IPS-NIHi11 (cell line): ENCODE measurements at places on chromosomes 3 and 15.

DNA sequence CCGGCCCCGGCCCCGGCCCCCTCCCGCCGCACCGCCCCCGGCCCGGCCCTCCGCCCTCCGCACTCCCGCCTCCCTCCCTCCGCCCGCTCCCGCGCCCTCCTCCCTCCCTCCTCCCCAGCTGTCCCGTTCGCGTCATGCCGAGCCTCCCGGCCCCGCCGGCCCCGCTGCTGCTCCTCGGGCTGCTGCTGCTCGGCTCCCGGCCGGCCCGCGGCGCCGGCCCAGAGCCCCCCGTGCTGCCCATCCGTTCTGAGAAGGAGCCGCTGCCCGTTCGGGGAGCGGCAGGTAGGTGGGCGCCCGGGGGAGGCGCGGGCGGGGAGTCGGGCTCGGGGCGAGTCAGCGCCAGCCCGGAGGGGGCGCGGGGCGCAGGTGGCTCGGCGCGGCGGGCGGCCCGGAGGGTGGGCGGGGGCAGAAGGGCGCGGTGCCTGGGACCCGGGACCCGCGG lies 352 bp downstream of the CHRD start:
- DNase-seq: peak; percentile 96

GRCh38 chr3:51940648-51941462 lies 849 bp downstream of the RRP9 start:
- DNase-seq: no peak

DNA sequence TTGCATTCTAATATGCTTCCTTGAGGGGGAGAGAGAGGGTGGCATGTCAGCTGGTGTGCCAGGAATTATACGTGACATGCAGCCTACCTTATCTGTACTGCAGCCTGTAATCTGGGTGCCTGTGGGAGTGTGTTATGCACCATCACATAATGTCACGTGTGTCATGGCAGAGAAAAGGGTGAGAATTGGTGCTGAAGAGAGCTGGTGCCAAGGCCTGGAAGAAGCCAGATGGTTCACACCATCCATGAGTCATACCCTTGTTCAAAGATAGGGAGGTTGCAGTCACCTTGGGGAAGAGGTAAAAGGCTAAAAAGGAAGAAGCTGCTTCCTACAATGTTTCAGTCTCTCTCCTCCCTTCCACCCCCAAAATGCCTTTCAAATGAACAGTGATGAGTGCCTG lies 5.3 kb downstream of the BRPF1 start:
- DNase-seq: no peak

GRCh38 chr15:63818191-63818590 lies 15.6 kb downstream of the HERC1 start:
- peak; percentile 11 for DNase-seq

GRCh38 chr15:66907826-66908743 lies 157.3 kb upstream of the SMAD3 start:
- no peak for DNase-seq

- DNase-seq: no peak
Measured at GRCh38 chr3:102026656-102027055, 177.3 kb downstream of the NFKBIZ start.

GRCh38 chr3:14914779-14915117 lies 32.6 kb upstream of the NR2C2 start:
- DNase-seq: no peak

DNA sequence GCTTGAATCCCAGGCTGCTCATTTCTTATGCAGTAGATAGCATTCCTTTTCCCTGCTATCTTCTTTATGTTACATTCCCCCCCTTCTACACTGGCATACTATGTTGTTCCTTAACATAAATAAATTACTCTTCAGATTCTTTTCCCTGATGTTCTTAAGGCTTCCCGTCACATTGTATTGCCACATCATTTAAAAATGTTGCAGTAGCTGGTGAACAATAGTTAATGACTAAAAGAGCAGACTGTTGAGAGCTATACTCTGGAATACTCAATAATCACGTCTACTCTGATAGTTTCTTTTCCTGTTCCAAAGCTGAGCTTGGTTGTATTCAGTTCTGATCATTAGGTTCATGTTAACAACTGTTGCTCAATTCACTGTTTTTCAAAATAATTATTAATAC lies 219.9 kb downstream of the CHST2 start:
- no peak for DNase-seq

DNA sequence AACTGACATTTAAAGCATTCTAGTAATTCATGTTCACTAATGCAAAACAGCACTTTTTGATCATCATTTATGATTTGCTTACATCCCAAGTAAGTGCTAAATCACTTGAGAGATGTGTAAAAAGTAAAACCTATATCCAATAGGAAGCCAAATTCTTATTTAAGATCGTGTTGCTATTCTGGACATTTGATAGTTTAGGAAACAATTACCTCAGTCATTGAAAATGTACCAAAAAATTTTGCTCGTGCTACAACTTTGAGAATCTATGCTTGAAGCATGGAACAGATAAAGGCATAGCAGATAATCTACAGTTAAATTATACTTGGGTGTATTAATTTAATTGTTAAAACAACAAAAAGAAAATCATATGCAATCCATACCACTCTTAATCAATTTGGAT lies 571.6 kb upstream of the NR2F2 start:
- no peak for DNase-seq

DNA sequence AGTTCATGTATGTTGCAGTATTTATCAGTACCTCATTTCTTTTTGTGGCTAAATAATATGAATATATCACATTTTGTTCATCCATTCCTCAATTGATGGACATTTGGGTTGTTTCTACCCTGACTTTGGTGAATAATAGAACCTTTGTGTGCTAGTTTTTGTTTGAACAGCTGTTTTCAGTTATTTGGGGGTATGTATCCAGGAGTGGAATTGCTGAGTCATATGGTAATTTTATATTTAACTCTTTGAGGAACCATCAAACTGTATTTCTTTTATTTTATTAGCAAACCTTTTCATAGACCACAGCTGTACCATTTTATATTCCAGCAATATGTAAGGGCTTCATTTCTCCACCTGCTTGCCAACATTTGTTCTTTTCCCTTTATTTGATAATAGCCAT lies 38.4 kb upstream of the RBM5 start:
- no peak for DNase-seq

- peak; percentile 23 for DNase-seq
Measured at GRCh38 chr15:34773917-34774316, 19.1 kb upstream of the GJD2 start.

- no peak for DNase-seq
Measured at GRCh38 chr15:81015621-81016488, 15.1 kb downstream of the TLNRD1 start.

- DNase-seq: no peak
Measured at GRCh38 chr3:45055032-45055410, 28.9 kb downstream of the CLEC3B start.

DNA sequence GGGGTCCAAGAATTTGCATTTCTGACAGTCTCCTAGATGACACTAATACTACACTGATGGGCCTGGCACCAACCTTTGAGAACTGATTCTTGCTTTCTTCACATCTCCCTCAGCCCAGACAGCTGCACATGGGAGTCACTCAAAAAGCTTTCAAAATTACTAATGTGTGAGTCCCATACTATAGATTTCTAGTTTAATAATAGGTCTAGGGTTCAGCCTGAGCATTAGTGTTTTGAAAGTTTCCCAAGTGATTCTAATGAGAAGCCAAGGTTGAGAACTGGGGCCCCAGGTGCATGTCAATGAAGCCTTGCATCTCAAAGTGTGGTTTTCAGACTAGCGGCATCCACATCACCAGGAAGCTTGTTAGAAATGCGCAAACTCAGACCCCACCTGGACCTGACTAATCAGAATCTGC lies 159.9 kb upstream of the CMC1 start:
- DNase-seq: no peak

- no peak for DNase-seq
Measured at GRCh38 chr15:100205549-100206295, 136.1 kb downstream of the ADAMTS17 start.

DNA sequence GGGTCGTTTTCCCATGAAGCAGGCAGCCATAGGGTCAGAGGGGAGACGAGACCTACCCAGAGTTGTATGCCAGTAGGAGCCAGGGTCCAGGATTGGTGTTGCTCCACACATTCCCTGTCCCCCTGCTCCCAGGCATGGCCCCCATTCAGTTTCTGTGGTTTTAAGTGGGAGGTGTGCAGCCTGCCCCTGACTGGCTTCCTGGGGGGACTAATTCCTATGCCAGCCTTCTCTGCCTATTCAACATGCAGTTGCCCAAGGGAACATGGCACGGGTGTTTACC lies 126.3 kb downstream of the EEFSEC start:
- DNase-seq: no peak

GRCh38 chr3:52204337-52205073 lies 6.5 kb downstream of the ALAS1 start:
- DNase-seq: no peak

DNA sequence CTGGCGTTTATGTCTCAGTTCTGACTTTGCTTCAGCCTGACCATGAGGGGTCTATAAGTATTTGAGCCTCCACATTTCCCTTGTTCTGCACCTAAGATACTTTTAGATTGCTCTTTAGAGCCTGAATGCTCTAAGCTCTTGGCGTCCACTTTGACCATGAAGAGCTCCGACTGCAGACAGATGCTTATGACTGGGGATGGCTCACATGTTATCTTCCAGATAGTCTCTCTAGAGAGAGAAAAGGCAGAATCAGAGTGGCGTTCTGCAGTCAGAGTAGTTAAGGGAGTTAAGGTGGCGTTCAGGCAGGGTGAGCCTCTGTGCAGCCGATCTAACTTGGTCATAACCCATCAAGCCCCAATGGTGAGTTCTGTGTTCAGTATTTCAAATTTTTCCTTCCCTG lies 487.9 kb upstream of the NR2F2 start:
- no peak for DNase-seq

DNA sequence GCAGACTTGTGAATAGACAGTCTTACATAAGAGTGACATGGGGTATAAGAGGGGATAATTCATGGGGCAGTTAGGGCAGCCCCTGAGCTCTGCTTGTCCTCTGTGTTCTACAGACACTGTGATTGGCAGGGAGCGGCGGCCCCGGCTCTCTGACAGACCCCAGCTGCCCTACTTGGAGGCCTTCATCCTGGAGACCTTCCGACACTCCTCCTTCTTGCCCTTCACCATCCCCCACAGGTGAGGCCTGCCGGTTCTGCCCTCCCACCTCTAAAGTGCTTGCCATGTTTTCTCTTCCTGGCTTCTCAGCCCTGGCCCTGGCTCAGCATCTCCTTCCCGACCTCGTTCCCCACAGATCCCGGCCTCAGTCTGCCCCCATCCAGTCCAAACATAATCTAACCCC lies 3.4 kb downstream of the CYP1A2 start:
- no peak for DNase-seq

GRCh38 chr3:7953449-7954014 lies 548.1 kb upstream of the LMCD1 start:
- DNase-seq: no peak

- DNase-seq: no peak
Measured at GRCh38 chr3:51686512-51687215, 15.6 kb downstream of the TEX264 start.

DNA sequence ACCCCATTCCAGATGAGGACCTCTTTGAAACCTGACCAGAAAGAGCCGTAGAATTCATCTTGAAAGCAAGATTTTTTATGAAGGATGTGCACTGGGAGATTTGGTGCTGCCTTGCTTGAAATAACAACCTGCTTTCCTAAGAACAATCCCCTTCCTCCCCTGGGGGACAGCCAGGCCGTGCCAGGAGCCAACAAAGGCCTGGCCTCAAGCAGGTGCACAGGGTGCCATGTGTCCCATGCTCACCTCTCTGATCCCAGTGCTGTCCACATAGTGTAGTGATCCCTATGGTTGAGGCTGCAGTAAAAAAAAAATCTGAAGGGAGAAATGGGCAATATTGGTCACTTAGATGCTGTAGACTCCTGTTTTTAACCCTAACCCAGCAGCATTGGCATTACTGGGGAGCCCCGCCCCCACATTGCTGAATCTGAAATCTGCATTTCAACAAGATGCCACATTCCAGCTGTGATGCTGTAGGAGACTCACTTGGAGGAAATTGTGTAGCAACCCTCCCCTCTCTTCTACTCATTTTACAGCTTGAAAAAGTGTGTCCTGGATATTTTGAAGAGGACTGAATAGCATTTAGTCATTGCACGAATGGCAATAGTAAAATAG lies 171.2 kb downstream of the APBA2 start:
- peak; percentile 51 for DNase-seq

- DNase-seq: peak; percentile 21
Measured at GRCh38 chr3:56131974-56132590, 336.2 kb downstream of the ERC2 start.

DNA sequence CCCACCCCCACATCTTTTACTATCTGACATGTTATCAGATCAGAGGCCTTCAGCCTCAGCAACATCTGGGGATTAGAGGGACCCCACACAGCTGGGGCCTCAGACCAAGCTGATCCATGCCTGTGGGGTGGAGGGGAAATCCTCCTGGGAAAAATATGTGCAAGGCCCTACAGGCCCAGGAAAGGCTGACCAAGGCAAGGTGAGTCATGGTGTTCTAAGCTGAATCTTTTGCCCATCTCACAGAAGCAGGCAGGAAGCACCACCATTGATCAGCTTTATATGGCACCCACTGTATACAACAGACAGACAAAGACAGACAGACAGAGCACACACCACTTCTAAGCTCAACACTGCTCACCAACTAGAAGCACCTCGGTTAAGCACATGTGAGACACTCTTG lies 12.4 kb upstream of the PARP6 start:
- no peak for DNase-seq

DNA sequence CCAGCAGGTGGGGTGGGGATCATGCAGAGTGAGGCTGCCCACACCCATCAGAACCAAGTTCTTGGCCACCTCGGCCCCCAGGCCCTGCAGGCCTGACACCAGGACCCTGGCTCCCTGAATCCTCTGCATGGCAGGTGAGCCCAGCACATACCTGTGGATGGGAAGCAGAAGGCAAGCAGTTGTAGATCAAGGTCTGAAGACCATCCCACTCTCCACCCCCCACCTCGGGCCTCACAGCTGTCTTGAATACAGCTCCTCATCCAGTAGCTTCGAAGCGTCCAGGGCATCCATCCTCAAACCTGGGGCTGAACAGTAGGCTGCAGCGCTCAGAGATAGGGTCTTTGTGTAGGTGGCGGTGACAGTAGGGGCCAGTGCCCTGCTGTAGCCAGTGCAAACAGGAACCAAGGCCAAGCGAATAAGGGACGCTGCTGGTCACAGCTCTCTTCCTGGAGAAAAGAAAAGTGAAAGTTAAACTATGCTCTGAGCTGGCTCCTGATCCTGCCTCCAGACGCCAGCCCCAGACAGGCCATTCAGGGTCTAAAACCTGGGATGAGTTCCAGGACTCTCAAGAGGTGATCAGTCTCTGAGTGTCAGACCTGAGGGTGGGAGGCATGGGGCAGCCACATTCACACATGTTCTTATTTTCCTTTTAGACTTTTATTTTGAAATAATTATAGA lies at the start of gene UBA7:
UBA7 (minus strand) TSS at position 457 of the 678 bp plus-strand sequence; CDS start at position 291, 166 bp downstream.
- DNase-seq: no peak
